ENCODE measurements at places on chromosomes 13 and 19.

DNA sequence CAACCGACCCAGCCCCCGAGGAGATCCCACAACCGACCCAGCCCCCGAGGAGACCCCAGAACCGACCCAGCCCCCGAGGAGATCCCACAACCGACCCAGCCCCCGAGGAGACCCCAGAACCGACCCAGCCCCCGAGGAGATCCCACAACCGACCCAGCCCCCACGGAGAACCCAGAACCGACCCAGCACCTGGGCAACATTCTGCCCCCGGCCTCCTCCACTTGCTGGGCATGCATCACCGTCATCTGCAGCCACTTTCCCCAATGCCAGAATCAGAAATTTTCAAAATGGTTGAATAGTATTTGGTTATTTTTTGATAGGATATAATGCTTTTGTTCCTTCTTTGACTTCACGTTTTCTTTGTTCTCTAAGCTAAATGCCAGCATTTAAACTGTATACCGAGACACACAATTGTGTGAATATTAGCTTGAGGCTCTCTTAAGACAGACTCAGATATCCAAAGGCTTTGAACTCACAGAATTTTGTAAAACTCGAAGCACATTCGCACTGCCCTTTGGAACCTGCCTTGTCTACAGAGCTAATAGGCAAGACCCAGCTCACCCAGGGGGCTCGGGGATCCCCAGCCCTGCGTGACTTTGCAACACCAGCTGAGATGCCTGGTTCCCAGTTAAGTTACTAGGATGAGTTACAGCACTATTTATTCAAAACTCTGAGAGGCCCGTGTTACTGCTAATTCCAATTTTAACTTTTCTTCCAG lies 15.5 kb upstream of the RASA3 start:
- no peak for DNase-seq

- no peak for DNase-seq
These were observed 324.1 kb downstream of the RBM26 start for GRCh38 chr13:79081942-79082341.

DNA sequence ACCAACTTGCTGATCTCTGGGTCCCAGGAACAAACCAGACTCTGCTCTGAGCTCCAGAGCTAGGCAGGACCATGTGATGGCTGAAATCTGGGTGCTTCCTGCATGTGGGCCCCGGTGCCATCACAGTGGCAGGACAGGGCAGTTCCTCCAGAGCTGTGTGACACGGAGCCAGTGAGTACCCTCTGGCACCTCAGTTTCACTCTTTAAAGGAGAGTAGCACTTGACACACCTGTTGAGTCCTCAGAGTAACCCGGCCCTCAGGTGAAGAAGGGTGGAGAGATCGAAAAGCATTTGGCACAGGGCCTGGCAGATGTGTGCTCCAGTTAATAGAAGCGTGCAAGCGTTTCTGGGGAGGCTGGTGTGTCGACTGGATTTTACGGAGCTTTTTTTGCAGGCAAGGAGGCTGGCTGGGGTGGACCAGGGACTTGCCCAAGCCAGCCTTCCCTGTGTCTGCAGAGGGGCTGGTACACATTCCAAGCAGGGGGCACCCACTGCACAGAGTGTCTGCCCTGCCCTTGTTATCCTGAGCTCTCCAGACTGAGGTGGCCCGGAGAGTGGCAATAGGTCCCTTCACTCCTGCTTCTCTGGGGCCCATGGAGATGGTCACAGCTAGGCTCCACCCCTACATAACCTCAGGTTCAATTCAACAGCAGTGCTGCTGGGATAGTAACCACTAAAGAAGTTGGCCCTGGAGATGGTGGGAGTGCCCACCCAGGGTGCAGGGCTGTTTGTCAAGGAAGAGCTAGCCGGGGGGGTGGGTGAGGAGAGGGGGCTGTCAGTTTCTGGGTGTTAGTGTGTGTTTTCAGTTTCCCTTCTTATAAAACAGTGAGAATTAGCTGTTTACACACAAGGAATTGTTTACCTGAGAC lies 8.3 kb downstream of the RPS19 start:
- DNase-seq: no peak

DNA sequence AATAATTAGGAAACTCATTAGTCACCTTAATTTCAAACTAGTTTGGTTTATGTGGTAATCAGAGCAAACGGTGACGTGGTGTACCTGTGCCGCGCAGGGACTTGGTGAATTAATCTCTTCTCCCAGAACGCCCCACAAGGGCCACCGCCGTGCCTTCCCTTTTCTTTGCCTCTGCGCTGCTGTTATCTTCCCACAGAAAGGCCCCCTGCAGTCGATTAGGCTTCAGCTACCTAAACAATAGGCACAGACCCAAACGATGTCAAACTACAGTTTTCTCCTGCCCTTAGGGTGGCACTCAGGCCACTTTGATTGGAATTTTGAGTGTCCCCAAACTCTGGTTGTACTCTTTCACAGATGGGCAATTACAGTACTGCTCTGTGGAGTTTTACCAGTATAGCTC lies 115.5 kb downstream of the GGACT start:
- no peak for DNase-seq

- no peak for DNase-seq
These were observed at the start of gene RSPH6A for GRCh38 chr19:45814851-45815480. Gene RSPH6A (minus strand): TSS chr19:45815308. CDS start chr19:45815176, 132 bp downstream.

DNA sequence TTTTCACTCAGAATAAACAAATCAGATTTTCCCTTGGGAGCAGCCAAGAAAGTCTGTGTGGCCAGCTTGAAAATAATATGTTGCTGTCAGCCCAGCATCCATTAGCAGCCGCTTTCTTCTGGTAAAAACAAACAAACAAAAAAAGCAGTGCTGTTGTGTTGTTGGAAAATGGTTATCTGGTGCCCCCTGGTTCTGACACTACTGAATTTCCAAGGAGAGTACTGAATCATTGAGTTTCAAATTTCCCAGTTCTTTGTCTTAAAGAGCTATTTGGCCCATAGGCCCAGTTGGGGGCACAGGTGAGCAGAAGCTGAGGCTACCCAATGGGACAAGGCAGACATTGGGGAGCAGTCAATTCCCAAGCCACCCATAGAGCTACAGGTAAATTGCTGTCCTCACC lies 995.9 kb downstream of the UQCRFS1 start:
- no peak for DNase-seq

- DNase-seq: no peak
These were observed 27.5 kb upstream of the ISYNA1 start for GRCh38 chr19:18465214-18465963.

DNA sequence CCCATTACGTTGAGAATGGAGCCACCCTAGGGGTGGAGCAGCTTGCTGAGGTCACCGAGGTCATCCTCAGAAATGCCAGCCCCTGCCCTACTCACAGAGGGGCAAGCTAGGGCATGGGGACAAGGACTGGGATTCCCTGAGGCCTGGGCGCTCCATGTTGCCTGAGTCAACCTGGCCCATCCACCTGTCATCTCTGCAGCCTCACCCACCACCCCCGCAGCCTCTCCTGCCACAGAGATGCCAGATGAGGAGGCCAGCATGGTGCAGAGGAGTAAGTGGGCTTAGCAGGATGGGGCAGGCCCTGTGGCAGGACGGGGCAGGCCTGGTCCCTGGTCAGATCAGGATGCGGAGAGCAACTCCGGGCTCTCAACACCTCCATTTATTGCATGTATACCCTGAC lies 9.5 kb downstream of the NKPD1 start:
- no peak for DNase-seq
